ENCODE measurements at places on chromosomes 13 and 19. TPM values are rescaled to one million over a fixed set of nuclear protein-coding genes. Genes with fewer than 3 reads are reported as not detected.

The HSD11B1L gene
- 2.3 TPM for total RNA-seq

The GSX1 gene
- total RNA-seq, result not detected

The DIAPH3 gene
- 11.6 TPM for total RNA-seq

The CYP2A6 gene
- not detected for total RNA-seq

The SHISA7 gene
- not detected for total RNA-seq

The PLA2G4C gene
- 0.42 TPM for total RNA-seq

The CYP2S1 gene
- not detected for total RNA-seq

The NLRP5 gene
- not detected for total RNA-seq

The CYP4F2 gene
- not detected for total RNA-seq

The APOC4 gene
- total RNA-seq, result not detected

The AMH gene
- total RNA-seq, result 5.8 TPM

The CGB1 gene
- total RNA-seq, result not detected

The HCST gene
- total RNA-seq, result not detected

The SOX1 gene
- not detected for total RNA-seq

The DIRAS1 gene
- 1.0 TPM for total RNA-seq

The HSPB6 gene
- 6.7 TPM for total RNA-seq

The ZNF714 gene
- 15.5 TPM for total RNA-seq

The RNF113B gene
- not detected for total RNA-seq

The SERP2 gene
- total RNA-seq, result 0.61 TPM

The ZNF699 gene
- total RNA-seq, result 6.9 TPM

The CEACAM3 gene
- not detected for total RNA-seq

The SOHLH2 gene
- total RNA-seq, result 0.64 TPM

The SLAIN1 gene
- 11.8 TPM for total RNA-seq

The KLHL1 gene
- total RNA-seq, result 0.05 TPM

The BORA gene
- total RNA-seq, result 14.6 TPM

The PDX1 gene
- 0.12 TPM for total RNA-seq

The MAMSTR gene
- total RNA-seq, result 0.32 TPM

The WDR62 gene
- 13.7 TPM for total RNA-seq

The CGB5 gene
- total RNA-seq, result not detected

The ASPDH gene
- total RNA-seq, result not detected

The ZNF816 gene
- 5.1 TPM for total RNA-seq

The ZNF8 gene
- total RNA-seq, result 6.7 TPM

All from NCI-H460 (cell line).